ENCODE measurements at places on chromosomes 5 and 9.

GRCh38 chr5:101080462-101081240 lies 177.6 kb upstream of the ST8SIA4 start:
- DNase-seq, result no peak

GRCh38 chr5:114361724-114362196 lies at the start of gene KCNN2:
Gene KCNN2, plus strand, starts transcription at chr5:114362070. Its CDS starts 70 bp downstream, at chr5:114362140.
- DNase-seq, result no peak

DNA sequence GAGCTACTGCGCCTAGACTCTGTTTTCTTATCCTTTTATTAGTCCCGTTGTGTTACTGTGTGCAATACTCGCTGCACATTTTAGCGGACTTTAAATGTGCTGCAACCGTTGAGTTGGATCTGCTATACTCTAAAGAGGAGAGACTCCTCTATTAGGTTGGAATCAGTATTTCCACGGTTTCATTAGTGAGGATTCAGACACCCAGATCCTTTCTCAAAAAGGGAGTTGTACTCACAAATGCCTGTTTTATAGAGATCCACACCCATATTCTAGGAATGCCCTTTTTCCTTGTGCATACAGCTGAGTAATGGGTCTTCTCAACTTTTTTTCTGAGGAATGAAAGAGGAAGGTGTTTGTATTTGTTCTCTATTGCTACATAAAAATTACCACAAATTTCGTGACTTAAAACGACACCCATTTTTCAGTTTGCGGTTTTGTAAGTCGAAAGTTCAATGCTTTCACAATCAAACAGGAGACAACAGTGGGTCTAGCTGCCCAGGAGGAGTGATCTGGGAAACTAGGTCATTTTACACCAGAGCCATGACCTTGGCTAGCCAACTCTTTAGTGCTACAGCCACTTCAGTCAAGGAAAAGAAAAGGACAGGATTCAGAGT lies 52.8 kb upstream of the SLC44A1 start:
- no peak for DNase-seq

DNA sequence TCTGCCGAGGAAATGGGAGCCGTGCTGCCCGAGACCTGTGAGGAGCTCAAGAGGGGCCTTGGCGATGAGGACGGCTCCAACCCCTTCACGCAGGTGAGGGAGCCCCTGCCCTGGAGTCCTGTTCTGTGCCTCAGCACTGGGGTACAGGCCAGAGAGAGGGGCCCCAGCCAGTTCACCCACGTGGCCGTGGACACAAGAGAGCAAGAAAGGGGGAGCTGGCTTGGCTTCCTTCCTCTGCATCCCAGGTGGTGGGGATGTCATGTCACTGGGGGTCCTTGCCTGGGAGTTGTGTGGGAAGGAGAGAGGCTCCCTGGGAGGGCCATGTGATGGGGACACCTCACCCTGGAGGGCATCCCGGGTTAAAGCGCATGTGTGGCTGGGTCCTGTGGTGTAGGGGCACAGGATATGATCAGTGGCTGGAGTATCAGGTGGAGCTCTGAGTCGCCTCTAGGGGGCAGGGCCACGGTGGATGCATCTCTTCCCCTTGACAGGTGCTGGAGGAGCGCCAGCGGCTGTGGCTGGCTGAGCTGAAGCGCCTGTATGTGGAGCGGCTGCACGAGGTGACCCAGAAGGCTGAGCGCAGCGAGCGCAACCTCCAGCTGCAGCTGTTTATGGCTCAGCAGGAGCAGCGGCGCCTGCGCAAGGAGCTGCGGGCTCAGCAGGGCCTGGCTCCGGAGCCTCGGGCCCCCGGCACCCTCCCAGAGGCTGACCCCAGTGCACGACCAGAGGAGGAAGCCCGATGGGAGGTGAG lies 7.5 kb downstream of the N4BP3 start:
- peak; percentile 83 for DNase-seq

DNA sequence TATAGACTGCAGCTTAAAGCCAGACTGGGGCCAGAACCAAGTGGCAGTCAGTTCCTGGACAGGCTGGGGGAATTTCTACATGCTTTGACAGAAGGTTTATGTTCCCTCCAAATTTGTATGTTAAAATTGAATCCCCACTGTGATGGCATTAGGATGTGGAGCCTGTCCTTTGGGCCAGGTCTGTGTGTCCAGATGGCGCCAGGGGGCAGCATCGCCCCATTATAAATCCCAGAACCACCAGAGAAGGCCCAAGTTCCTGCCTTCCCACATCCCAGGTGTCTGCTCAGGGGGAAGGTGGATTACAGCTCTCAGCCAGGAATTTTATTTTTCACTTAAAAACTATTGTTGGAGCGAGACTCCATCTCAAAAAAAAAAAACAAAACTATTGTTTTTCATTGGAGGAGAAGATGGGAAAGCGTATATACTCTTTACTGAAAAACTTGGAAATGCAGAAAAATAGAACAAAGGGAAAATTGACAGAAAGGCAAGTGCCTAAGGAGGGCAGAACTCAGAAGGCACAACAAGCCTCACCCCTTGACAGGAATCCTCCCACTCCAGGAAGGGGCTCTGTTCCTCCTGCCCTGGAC lies 5.0 kb downstream of the IL3 start:
- peak; percentile 30 for DNase-seq

DNA sequence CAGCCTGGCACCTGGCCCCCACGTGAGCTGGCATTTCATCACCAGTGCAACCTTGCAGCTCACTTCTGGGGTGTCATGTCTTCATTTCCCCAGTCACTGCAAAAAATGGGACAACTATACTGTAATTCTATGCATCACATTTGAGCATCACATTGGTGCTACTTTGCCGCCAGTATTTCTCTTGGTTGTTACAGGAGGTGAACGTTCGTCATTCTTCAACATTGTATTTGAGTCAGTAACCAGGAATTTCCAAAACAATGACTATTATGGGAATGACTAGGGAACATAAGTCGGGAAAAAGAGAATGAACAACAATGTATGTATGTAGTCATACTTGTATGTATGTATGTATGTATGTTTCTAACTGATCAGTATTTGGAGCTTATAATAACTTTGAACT lies 1278.0 kb downstream of the EFNA5 start:
- DNase-seq, result no peak

- DNase-seq, result no peak
Measured at GRCh38 chr5:41878643-41879478, 8.6 kb upstream of the OXCT1 start.

DNA sequence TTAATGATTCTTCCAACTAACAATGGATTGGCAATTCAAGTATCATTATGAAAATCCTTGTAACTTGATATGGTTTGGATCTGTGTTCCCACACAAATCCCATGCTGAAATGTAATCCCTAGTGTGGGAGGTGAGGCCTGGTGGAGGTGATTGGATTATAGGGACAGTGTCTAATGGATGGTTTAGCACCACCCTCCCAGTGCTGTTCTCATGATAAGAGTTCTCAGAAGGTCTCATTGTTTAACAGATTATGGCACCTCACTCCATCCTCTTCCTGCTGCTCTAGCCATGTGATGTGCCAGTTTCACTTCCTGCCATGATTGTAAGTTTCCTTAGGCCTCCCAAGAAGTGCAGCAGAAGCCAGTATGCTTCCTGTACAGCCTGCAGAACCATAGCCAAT lies 1116.2 kb upstream of the EDIL3 start:
- DNase-seq, result no peak

- no peak for DNase-seq
Measured at GRCh38 chr9:135907006-135907430, 328 bp downstream of the CAMSAP1 start.

- no peak for DNase-seq
Measured at GRCh38 chr5:60356745-60357144, 343.2 kb downstream of the DEPDC1B start.

- DNase-seq, result no peak
Measured at GRCh38 chr9:134671341-134672113, 29.9 kb downstream of the COL5A1 start.

DNA sequence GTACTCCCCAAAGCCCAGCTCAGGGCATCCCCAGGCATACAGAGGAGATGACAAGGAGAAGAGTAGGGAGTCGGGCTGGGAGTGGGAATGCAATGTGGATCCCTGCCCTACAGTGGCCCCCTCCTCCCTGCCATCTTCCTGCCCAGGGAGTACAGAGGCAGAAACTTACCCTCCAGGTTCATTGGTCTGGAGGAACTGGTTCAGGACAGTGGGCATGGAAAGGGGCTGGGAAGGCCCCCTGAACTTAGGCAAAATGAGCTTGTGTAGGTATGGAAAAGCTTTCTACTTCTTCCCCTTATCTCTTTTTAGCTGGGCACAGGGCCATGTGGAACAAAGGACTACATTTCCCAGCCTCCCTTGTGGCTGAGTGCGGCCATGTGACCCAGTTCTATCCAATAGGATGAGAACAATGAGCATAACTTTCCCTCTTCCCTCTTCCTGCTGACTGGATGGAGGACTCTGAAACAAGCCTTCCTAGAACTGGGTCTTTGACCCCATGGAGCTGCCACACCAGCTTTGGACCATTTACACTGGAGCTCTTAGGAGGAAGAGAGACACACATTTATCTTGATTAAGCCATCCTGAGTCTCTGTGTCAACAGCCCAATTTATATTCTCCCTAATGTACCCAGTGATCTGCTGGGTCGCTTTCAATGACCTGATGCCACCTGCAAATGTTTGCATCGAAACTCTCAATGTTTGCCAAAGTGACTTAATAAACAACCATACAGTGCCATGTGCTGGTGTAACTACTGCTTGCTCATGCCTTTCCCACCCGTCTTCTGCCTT lies 25.0 kb upstream of the HMCN2 start:
- DNase-seq, result no peak

DNA sequence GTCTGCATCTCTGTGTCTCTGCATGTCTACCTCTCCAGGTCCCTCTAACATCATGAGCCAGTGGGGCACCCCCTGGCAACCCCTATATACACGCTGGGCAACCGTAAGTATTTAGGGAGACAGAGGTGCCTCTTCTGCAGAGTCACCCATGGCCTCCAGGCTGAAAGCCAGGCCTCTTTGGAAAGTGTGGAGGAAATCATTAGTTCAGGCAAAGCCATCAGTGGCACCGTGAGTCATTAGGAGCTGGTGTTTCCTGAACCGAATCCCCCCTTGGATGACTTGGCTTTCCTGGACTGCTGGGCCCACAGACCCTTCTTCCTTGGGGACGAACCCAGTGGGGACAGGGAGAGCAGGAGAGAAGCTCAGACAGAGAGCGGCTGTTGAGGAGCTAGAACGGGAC lies 174.8 kb downstream of the OLFM1 start:
- no peak for DNase-seq
